ENCODE measurements at places on chromosomes 12 and 14.

DNA sequence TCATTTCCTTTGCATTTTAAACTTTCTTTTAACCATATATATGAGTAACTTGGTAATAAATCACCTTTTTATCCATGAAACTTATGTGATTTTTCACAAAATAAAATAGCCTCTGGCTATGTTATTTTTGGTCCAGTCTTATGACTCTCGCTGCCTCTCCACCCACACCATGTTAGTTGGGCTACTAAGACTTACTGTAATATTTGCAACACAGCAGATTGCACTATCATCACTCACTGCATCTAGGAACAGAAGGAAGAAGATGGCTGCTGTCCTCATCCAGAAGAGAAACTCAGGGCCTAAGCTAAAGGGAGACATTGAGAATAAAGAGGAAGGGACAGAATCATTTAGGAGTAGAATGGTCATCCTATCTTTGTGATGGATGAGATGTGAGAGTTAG, 12.6 kb upstream of the B4GALNT3 start:
- no peak for DNase-seq

GRCh38 chr12:122097927-122098756, 19.6 kb downstream of the MLXIP start:
- no peak for DNase-seq

- no peak for DNase-seq
These were observed 16.7 kb upstream of the AQP2 start for GRCh38 chr12:49933796-49934195.

DNA sequence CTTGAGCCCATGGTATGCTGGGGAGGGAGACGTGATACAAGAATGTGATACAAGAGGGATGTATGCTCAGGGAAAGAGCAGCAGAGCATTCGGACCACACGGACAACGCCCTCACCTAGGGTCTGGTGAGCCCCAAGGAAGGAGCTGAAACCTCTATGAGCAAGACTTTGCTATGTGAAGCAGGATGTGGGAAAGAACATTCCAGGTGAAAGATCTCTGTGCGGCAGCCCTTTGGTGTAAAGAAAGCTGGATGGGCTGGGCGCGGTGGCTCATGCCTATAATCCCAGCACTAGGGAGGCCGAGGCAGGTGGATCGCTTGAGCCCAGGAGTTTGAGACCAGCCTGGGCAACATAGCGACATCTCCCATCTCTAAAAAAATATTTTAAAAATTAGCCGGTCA, 16.9 kb upstream of the FICD start:
- no peak for DNase-seq

- DNase-seq, result no peak
These were observed 13.1 kb downstream of the ATXN3 start for GRCh38 chr14:92093320-92093719.

DNA sequence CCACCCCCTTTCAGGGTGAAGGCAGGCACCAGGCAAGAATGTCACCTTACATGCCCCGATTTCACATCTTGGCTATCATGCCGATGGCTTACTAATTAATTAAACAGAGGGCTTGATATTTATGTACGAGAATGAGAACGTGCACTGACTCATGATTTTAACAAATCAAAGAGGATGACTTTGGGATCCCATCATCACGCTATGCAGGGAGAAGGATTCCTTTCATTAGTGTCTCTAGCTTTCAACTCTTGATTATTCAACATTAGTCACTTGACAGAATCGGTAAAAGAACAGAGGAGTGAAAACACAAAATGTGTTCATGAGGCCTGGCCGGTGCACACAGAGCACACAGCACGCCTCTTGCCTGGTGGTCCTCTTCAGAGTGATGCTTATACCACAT, 80.6 kb downstream of the PRKAB1 start:
- no peak for DNase-seq

GRCh38 chr12:120257041-120257821, 8.3 kb downstream of the PXN start:
- no peak for DNase-seq

DNA sequence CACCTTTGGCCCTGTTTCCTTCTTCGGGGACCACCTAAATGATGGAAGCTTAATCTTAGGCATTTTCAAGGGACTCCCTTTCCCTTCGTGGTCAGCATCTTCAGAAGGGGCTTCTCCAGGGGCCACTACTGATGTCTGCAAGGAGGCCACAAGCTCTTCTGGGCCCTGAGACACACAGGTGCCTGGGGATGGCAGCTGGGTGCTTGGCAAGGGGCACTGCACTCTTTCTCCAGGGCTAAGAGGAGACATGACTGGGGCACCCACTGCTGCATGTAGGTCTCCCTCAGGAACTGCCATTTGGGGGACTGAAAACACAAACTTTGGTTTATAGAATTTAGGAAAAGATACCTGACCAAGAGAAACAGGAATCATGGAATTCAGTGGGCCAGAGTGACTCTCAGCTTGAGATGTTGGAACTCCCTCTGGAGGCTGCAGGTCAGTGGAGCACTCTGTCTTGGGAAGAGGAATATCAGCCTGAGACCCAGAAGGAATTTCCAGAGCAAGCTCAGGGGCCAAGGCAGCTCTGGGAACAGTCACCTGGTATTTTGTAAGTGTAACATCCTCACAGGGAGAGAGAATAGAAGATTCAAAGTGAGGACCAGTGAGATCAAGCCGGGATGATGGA, 16.0 kb downstream of the PLD4 start:
- DNase-seq, result no peak

GRCh38 chr12:9699898-9700605, 30.5 kb downstream of the CLEC2D start:
- DNase-seq, result no peak

GRCh38 chr12:90281154-90281868, 572.7 kb upstream of the ATP2B1 start:
- DNase-seq, result no peak

GRCh38 chr12:128798571-128799341, 25.0 kb downstream of the SLC15A4 start:
- no peak for DNase-seq

- DNase-seq, result no peak
These were observed 19.5 kb downstream of the PSMC1 start for GRCh38 chr14:90275820-90276219.

Measured in T-helper 1 cell (primary cell).